ENCODE measurements at places on chromosomes 3 and 15. TPM values are rescaled to one million over a fixed set of nuclear protein-coding genes. Genes with fewer than 3 reads are reported as not detected.
A peak's percentile ranks its signal among the peaks of the same experiment; 100 is the strongest.

DNA sequence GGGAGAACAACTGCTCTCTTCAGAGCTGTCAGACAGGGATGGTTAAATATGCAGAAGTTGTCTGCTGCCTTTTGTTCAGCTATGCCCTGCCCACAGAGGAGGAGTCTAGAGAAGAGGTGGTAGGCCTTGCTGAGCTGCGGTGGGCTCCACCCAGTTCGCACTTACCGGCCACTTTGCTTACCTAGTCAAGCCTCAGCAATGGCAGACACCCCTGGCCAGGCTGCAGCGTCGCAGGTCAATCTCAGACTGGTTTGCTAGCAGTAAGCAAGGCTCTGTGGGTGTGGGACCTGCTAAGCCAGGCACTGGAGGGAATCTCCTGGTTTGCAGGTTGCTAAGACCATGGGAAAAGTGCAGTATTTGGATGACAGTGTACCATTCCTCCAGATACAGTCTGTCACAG is 12.3 kb upstream of the TMEM45A start:
- DNase-seq: no peak

DNA sequence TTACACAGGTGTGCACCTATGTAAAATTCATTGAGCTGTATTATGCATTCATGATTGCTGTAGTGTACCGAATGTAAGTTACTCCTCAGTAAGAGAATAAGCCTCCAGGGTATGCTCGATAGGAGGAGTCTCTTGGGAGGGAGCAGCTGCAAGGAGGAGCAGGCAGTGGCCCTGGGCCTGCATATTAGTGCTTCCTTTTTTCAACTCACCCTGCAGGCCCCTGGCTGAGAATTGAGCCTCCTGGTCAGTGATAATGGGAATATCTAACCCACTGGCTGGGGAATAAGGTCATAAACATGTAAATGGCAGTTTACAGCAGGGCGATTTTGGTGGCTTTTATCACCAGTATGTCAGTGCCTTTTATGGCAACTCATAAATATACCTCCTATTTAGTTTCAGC is 21.7 kb upstream of the SFMBT1 start:
- DNase-seq: no peak

The FBXL2 gene
- 11.7 TPM for total RNA-seq

GRCh38 chr3:56476771-56477170 is 8.5 kb upstream of the ERC2 start:
- DNase-seq: no peak

GRCh38 chr3:172405914-172406313 is 42.3 kb downstream of the GHSR start:
- DNase-seq: no peak

The CLSTN2 gene
- total RNA-seq: 27.0 TPM

- DNase-seq: peak; percentile 10
Observed at GRCh38 chr3:8204853-8205650, 296.6 kb upstream of the LMCD1 start.

- no peak for DNase-seq
Observed at GRCh38 chr3:13075318-13075717, 2.1 kb upstream of the IQSEC1 start.

GRCh38 chr3:54659347-54659746 is 268.5 kb downstream of the LRTM1 start:
- DNase-seq: no peak

The EXD1 gene
- total RNA-seq: not detected

The NCEH1 gene
- total RNA-seq: 10.4 TPM

DNA sequence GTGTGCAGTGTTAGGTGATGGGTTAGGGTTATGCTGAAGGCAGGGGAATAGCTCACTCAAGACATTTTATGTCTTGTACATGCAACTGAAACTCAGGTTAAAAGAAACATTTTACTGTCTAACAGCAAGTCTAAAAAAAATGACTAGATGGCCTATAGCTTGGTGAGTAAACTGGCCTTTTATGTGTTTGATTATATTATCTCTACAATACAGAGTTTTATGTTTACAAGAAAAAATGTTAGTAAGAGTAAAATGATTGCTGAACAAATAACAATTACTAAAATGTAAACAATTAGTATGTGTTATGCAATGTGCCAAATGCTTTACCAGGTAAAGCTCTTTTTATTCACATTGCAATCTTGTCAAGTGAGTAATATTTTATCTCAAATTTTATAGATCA is 1039.6 kb downstream of the ROBO2 start:
- no peak for DNase-seq

- DNase-seq: no peak
Observed at GRCh38 chr15:88775776-88776175, 27.5 kb upstream of the ACAN start.
